ENCODE measurements at places on chromosomes 7 and 10.

- no peak for DNase-seq
Observed at GRCh38 chr7:117021366-117021765, 68.1 kb downstream of the ST7 start.

DNA sequence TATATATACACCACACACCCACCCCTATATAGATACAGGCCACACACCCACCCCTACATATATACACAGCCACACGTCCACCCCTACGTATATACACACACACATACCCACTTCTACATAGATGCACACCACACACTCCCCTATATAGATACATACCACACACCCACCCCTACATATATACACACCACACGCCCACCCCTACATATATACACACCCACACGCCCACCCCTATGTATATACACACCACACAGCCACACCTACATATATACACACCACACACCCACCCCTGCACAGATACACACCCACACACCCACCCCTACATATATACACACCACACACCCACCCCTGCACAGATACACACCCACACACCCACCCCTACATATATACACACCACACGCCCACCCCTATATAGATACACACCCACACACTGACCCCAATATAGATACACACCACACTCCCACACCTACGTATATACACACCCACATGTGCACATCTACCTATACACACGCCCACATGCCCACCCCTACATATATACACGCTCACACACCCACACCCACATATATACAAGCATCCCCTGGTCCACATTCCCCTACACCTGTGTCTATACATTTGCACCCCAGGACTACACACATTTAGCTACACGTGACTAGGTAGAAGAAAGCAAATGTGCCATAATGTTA is 52.1 kb upstream of the UBE3C start:
- DNase-seq = no peak

GRCh38 chr10:4825868-4826791 is at the start of gene AKR1E2:
AKR1E2 (plus strand) TSS chr10:4826207; CDS start chr10:4826325, 118 bp downstream.
- DNase-seq = peak; percentile 60

DNA sequence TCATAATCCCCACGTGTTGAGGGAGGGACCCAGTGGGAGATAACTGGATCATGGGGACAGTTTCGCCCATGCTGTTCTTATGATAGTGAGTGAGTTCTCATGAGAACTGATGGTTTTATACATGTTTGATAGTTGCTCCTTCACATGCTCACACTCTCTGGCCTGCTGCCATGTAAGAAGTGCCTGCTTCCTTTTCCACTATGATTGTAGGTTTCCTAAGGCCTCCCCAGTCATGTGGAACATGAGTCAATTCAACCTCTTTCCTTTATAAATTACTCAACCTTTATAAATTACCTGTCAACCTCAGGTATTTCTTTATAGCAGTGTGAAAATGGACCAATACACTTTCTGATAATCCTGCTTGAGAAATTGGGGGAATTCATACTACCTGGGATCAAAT is 80.2 kb downstream of the ZNF37A start:
- no peak for DNase-seq
